K562 (cell line): ENCODE measurements at places on chromosomes 2 and 18.

DNA sequence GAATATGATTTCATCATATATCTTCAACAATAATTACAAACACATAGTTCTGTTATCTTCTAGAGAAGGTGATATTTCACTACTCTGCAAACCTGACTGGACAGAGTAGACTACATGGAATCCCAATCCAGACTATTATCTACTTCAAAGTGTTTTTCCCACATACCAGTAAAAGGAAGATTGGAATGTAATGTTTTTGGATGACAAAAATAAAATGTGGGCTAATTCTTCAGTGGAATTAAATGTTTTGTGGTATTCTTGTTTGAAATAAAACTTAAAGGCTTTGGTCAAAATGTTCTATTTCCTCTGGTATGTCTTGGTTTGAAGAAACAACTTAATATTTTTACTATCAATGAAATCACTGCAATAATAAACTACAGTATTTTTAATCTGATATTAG is 22.1 kb downstream of the COL5A2 start:
- DNase-seq, result no peak

- DNase-seq, result no peak
Measured at GRCh38 chr18:41973983-41974382, 18.9 kb downstream of the PIK3C3 start.

DNA sequence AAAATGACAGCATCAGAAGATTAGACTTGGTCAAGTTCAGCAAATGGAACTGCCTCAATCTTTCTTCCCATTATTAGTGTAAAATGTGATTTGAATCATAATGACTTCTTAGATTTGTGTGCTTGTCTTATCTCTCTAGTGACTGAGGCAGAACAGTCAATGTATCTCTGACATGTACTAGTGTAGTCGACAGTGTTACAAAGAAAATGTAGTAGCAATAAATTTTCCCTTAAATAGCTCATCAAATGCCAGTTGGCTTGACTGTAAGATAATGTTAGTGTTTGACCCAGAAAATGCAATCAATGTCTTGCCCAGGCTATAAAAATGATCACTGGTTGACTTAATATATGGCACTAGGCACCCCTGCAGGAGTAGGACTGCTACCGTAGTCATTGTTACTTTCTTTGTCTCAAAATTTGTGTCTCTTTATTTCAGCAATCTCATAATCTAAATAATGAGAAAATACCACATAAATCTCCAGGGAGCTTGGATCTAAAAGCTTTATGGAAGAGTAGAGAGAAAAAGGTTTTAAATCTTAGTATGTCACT is 1336.7 kb downstream of the DPP10 start:
- DNase-seq, result no peak

- DNase-seq, result peak; percentile 27
Measured at GRCh38 chr2:69914950-69915945, at the start of gene MXD1. TSS of gene MXD1 (plus strand) at chr2:69915109. CDS start at chr2:69915331, 222 bp downstream.

DNA sequence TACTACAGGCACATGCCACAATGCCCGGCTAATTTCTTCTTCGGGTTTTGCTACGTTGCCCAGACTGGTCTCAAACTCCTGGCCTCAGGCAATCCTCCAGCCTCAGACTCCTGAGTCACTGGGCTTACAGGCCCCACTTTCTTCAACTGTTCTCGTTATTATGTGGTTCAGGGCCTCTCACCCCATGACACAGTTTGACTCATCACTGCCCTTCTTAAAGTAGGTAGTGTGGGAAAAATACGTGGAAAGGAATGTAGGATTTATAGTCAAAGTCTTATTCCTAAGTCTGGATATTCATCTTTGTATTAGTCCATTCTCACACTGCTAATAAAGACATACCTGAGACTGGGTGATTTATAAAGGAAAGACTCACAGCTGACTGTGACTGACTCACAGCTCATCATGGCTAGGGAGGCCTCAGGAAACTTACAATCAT is 19.4 kb downstream of the CENPA start:
- no peak for DNase-seq

DNA sequence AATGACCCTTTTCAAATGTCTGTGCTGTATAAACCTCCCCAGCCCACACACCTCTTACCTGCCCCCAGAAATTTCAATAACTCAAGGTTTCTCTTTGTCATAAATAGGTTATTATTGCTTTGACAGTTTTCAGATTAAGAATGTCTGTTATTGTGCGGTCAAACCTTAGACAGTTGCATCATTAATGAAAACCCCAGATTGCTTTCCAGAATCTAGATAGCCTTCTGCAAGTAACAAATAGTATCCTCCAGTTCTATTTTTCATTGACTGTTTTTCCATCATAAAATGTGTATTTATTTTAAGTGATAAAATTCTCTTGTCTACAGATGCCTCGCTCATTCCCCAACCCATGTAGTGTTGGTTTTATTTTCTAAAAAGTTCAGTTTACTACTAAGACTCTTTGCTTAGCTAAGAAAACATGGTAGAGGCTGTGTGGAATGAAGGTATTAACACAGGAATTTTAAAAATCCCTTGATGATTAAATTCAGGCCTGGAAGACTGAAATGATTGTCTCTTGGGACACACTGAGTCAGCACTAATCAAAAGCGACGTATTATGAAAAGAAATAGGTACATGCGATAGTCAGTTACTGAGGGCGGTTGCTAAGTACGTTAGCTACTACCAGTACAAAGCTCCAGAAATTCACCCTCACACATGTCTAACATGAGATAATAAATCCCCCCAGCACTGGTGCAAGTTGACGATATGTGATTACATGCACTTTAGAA is 38.4 kb upstream of the ITGAV start:
- DNase-seq, result no peak

DNA sequence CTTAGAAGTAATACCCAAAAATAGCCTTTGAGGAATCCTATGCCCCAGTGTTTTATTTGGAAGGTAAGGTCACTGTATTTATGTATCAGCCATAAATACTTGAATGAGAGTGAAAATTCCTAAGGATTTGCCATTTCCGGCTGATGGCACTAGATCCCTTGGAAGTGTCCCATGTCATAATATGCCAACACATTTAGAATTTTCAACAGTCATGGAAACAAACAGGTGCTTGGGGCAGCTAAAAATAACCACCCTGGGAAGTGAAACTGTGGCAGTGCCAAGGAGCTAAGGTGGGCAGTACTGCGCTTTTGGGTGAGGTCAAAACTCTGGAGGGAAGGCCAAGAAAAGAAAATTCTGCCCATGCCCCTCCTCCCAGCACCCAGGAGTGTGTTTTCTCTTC is 80.2 kb downstream of the TCF7L1 start:
- no peak for DNase-seq

- no peak for DNase-seq
Measured at GRCh38 chr2:47312491-47312850, 90.5 kb upstream of the MSH2 start.

- no peak for DNase-seq
Measured at GRCh38 chr2:224682134-224682533, 34.0 kb downstream of the CCDC195 start.

DNA sequence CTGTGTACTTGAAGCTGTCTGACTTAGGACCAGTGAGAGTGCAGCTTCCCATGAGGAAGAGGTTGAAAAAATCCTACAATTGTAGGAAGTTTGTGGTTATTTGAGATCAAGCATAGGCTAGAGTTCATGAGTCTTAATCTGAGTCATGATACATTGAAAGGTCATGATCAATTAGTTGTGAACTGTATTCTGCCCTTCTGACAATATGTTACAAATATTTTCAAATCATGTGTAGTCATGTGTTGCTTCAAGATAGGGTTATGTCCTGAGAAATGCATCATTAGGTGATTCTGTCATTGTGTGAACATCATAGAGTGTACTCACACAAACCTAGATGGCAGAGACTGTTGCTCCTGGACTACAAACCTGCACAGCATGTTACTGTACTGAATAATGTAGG is 68.4 kb upstream of the MFF start:
- no peak for DNase-seq

- no peak for DNase-seq
Measured at GRCh38 chr2:175815537-175815936, 186.5 kb downstream of the LNPK start.

GRCh38 chr2:126846241-126846640 is 52.4 kb upstream of the TEX51 start:
- DNase-seq, result no peak

- no peak for DNase-seq
Measured at GRCh38 chr2:235274023-235274422, 219.8 kb upstream of the AGAP1 start.

GRCh38 chr2:142484111-142484510 is 353.3 kb upstream of the LRP1B start:
- no peak for DNase-seq

GRCh38 chr2:7670905-7671641 is 753.9 kb downstream of the RNF144A start:
- DNase-seq, result no peak

GRCh38 chr2:200679127-200679526 is 93.3 kb downstream of the AOX1 start:
- DNase-seq, result no peak

DNA sequence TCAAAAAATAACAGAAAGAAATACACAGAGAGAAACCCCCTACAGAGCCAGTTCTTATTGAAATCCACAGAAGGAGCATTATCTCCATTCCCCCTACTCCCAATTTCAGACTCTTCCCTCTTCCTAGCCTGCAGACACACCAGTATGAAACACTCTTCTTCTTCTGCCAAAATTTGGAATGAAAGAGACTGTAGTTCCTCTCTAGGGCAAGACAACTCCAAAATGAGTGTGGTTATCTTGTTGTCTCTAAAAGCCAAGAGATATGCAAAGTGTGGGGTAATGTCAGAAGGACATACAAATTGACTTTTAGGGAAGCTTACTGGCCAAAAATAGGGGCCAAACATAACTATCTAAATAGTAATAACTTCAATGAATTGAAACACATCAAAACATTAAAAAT is 337.1 kb upstream of the SETBP1 start:
- no peak for DNase-seq

- DNase-seq, result no peak
Measured at GRCh38 chr18:79327199-79327721, 68.5 kb upstream of the NFATC1 start.

GRCh38 chr18:57267368-57267925 is 84.9 kb upstream of the ST8SIA3 start:
- no peak for DNase-seq

DNA sequence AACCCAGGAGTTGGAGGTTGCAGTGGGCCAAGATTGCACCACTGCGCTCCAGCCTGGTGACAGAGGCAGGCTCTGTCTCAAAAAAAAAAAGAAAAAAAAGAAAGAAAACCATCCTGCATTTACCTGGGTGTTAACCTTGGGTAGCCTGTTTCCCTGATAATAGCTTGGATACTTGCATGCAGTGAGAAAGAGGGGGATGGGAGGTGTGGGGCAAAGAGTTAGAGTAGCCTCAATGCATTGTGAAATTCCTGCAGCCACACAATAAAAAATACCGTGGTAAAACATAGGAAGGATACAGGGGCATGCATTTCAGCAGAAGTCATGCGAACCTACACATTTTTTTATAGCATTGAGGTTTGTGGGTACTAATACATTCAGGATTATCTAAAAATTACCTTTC is 76.6 kb upstream of the ZNF516 start:
- no peak for DNase-seq

DNA sequence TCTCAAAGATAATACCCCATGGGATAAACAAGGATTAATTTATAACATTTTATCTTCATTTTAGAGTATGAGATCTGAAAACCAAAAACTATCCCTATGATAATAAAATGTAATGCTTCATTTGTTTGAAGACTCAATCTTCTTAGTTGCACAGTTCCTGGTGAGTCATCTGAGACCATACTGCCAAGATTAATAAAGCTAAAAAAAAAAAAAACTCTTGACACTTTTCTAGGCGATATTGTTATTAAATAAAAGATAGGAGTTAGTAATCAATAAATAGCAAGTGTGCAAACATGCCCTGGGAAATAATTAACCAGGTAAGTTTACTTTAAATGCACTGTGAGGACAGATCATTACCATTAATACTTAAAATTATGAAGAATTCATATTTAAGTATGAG is 83.9 kb downstream of the RPE start:
- no peak for DNase-seq

DNA sequence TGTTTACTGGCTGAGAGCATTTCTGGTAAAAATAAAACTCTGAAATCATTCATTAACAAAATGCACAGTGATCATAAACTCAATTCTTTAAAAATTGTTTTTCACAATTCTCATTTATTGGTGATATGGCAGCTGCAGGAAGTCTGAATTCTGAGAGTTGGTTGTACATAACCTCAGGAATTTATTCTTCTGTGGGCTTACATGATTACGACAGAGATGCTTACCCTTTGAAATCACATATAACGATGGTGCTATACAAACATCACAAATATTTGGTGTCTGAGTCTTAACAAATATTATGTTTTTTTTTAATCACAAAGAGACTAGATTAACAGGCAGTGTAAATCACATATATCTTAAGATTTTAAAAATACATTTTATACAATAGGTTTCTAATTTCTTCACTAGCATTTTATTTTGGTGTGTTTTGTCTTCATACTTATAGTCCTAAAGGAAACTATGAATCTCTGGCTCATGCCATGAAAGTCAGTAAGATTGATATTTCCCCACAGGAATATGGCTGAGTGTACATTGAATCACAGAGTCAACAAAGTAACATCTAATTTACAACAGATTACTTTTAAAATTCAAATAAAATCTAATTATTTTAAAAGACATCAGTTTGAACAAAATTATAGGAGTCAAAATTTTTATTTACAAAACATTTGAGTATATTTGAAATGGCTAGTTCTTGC is 318.8 kb upstream of the THUMPD2 start:
- no peak for DNase-seq

GRCh38 chr2:180307096-180307495 is 300.0 kb upstream of the CWC22 start:
- DNase-seq, result no peak

GRCh38 chr2:43233218-43234212 is 7.1 kb upstream of the ZFP36L2 start:
- DNase-seq, result no peak

- no peak for DNase-seq
Measured at GRCh38 chr2:1740716-1741589, 3.4 kb downstream of the PXDN start.

- no peak for DNase-seq
Measured at GRCh38 chr2:200863782-200864175, 679 bp downstream of the CLK1 start.

DNA sequence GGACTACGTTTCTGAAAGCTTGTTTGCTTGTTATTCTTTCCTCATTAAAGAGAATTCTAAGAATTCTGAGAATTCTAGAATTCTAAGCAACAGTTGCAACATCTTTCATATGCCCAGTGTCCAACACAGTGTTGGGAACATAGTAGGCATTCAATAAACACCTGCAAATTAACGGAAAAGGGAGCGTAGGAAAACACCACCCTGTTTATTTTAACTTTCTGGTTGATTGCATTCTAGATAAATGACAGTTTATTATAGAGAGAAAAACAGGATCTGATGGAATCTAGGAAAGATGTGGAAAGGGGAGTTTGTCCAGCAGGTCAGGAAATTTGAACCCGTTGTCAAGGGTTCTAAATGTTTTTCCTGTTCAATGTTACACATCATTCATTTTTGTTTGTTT is 24.2 kb upstream of the EFEMP1 start:
- DNase-seq, result no peak
